Esophagus muscularis mucosa (tissue), 4 donors: ENCODE measurements at places on chromosomes 3 and 15.

- DNase-seq, result no peak
These were observed 72.1 kb downstream of the EPHA3 start for GRCh38 chr3:89179355-89180001.

GRCh38 chr15:78224023-78224411 is 10.3 kb downstream of the ACSBG1 start:
- no peak for DNase-seq

DNA sequence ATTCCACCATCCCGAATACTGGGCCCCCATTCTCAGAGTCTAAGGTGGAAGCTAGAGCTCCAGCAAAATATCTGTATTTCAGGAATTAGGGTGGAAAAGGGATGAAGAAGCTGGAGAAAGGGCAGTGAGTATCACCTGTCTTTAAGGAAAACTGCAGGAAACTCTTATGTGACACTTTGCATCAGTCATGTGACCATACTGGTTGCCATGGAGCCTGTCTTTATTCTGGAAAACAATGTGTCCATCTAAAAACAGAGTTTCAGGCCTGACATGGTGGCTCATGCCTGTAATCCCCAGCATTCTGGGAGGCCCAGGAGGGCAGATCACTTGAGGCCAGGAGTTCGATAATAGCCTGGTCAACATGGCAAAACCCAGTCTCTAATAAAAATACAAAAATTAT is 52.9 kb upstream of the FSIP1 start:
- peak; percentile 21 for DNase-seq

- no peak for DNase-seq
These were observed 6.4 kb downstream of the SIAH2 start for GRCh38 chr3:150756491-150757059.

DNA sequence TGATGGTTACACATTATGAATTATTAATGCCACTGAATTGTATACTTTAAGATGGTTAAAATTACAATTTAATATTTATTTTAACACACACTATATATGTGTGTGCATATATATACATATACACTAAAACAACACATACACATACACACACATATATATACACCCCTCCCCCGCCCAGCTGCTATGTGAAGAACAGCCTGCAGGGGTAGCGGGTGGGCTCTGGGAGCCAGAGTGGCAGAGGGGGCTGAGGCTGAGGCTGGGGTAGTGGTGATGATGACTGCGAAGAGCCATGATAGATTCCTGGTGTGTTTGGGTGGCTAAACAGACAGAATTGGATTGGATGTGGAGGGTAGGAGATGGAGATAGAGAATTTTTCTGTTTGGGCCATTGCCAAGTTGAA is 39.4 kb upstream of the APEH start:
- DNase-seq, result no peak

- DNase-seq, result no peak
These were observed 901 bp downstream of the ICE2 start for GRCh38 chr15:60477916-60478565.

DNA sequence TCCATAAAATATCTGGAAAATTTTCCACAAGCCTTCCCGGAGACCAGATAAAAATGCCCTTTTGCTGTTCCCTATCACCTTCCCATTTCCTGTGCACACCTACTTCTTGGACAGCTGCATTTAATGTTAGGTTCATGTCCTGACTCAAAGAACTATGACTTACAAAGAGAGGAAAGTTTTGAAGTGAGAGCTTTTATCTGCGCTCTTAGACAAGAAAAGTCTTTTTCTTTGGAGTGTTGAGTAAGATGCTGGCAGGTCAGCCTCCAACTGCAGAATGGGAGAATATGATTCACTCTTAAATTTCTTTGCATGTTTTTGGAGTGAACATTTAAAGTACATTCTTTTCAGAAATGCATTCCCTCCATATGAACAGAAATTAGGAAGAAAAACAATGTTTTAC is 147.3 kb upstream of the DPH6 start:
- no peak for DNase-seq

GRCh38 chr3:127787571-127788365 is 34.5 kb downstream of the MGLL start:
- DNase-seq, result no peak

GRCh38 chr3:192917028-192917403 is 640 bp downstream of the MB21D2 start:
- peak; percentile 92 for DNase-seq

- no peak for DNase-seq
These were observed 42.3 kb upstream of the LHFPL4 start for GRCh38 chr3:9595877-9596276.

GRCh38 chr15:96972201-96972600 is 641.7 kb downstream of the NR2F2 start:
- DNase-seq, result no peak

DNA sequence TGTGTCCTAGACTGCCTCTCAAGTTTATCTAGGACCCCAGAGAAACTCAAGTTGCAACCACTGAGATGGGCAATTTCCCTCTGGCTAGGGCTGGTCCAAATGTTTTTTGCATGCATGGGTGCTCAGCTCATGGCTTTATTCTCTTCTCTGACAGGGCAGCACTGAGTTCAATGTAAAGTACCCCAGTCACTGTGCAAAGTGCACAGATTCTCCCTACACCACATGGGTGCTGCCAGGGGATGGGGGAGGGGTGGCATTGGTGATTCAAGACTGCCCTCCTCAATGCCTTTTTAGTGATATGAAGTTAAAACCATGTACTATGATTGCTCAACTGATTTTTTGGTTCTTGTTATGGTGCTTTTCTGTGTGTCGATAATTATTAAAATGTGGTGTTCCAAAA is 14.8 kb upstream of the RAD51 start:
- DNase-seq, result no peak

- no peak for DNase-seq
These were observed 328.3 kb upstream of the CHRM5 start for GRCh38 chr15:33639978-33640377.

GRCh38 chr3:113152849-113153248 is 58.5 kb upstream of the BOC start:
- DNase-seq, result no peak

DNA sequence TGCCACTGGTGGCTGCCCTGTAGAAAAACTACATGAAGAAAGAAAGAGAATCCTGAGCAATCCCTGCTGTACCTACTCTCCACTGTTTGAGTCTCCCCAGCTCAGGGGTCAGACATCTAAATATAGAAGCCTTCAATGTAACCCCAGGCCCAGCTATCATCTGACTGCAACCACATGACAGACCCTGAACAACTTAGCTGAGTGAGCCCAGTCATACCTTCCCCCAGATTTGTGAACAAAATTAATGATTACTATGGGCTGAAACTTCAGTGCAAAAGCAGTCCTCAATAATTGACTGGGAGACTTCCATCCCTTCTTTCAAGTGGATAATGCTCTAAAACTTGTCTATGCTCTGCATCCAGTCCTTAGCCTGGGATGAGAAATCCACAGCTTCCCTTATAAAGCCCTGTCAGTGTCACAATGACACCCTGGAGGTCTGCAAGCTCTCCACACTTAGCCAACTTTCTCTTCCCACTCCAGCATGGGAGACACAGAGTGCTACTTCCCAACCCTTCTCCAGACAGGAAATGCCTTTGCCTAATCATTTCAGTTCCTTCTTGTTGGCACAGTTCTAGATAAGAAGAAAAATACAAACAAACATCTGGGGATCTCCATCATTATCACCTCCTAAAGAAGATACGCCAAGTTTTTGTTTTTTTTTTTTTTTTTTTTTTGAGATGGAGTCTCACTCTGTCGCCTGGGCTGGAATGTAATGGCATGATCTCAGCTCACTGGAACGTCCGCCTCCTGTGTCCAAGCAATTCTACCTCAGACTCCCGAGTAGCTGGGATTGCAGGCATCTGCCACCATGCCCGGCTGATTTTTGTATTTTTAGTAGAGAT is 198.5 kb upstream of the GADL1 start:
- DNase-seq, result peak; percentile 74

GRCh38 chr3:14730703-14731382 is 55.9 kb downstream of the C3orf20 start:
- DNase-seq, result no peak

DNA sequence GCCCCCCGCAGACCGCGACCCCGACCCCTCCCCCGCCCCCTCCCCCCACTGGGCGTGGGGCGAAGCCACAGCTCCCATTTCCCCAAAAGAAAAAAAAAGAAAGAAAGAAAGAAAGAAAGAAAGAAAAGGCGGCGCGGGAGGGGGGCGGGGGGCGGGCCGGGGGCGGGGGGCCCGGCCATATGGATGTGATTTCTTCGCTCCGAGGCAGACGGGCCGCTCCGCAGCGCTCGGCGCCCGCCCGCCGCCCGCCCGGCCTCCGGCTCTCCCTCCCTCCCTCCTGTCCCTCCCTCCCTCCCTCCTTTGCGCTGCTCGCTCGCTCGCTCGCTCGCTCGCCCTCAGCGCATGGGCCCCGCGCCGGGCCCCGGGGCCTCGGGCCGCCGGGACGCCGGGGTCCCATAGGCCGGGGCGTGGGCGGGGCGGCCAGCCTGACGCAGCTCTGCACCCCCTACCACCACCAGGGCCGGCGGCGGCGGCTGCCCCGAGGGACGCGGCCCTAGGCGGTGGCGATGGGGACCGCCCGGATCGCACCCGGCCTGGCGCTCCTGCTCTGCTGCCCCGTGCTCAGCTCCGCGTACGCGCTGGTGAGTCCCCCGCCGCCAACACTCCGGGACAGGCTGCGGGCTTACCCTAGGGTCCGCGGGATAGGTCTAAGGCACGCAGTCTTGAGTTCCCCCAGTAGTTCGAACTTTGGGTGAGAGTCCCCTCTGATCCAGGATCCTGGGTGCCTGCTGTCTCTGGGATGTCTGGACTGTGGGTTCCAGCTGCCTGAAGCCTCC is 5.7 kb downstream of the PTH1R start:
- DNase-seq, result no peak

DNA sequence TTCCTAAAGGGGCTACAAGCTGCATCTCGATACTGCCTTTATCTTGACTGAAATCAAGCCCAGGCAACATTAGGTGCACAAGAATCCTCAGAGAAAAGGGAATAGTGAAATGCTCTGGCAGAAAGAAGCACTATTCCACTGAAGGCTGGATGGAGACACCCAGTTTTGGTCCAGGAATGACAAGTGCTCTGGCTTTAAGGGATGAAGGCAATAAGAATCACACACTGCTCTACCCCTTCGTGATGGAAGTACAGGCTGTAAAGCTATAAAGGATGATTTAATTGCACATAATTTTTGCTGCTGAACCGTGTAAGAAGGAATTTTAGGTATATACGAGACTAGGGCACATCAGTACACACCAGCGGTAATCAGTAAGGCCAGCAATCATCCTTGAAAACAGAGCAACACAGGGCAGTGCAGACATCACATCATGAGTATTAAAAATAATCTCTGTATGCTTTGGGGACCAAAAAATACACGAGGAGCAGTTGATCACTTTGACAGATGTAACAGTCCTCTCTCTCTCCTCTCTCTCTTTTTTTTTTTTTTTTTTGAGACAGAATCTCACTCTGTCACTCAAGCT is 414.6 kb upstream of the TBL1XR1 start:
- DNase-seq, result no peak

DNA sequence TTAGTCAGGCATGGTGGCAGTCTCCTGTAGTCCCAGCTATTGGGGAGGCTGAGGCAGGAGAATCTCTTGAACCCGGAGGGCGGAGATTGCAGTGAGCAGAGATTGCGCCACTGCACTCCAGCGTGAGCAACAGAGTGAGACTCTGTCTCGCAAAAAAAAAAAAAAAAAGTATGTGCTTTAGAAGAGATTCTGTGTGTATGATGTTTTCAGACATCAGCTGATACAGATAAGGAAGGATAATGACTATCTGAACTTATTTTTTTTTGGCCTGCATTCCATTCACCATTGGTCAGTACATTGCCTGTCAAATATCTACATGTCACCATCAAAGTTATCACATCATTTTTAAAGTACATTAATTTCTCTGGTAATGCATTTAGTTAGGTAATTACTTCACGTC is 17.4 kb downstream of the C3orf38 start:
- DNase-seq, result no peak

DNA sequence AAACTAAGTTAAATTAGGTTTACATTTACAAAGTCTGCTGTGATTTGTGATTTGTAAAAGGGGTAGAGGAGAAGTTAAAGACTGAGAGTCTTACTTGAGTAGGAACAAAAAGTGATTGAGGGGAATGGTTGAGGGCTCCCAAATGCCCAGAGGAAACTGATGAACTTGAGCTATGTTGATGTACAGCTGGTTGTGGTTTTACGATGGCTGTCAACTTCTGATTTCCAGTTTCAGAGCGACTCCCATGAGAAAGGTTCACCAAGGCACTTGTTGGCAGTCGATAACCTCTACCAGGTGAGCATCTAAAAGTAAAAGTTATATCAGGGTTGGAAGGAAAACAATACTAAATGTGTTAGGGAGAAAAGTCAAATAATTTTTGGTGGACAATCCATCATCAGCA is 91.0 kb downstream of the XRN1 start:
- no peak for DNase-seq

DNA sequence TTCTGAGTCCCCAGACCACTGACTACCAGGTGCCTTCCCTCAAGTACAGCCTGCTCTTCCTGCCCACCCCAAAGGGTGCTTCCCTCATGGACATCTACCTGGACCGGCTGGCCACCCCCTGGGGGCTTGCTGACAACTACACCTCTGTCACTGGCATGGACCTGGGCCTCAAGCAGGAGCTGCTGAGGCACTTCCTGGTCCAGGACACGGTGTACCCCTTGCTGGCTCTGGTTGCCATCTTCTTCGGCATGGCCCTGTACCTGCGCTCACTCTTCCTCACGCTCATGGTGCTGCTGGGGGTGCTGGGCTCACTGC is 9.3 kb downstream of the DISP2 start:
- no peak for DNase-seq

GRCh38 chr3:111333642-111334041 is 208.4 kb upstream of the CD96 start:
- DNase-seq, result no peak

DNA sequence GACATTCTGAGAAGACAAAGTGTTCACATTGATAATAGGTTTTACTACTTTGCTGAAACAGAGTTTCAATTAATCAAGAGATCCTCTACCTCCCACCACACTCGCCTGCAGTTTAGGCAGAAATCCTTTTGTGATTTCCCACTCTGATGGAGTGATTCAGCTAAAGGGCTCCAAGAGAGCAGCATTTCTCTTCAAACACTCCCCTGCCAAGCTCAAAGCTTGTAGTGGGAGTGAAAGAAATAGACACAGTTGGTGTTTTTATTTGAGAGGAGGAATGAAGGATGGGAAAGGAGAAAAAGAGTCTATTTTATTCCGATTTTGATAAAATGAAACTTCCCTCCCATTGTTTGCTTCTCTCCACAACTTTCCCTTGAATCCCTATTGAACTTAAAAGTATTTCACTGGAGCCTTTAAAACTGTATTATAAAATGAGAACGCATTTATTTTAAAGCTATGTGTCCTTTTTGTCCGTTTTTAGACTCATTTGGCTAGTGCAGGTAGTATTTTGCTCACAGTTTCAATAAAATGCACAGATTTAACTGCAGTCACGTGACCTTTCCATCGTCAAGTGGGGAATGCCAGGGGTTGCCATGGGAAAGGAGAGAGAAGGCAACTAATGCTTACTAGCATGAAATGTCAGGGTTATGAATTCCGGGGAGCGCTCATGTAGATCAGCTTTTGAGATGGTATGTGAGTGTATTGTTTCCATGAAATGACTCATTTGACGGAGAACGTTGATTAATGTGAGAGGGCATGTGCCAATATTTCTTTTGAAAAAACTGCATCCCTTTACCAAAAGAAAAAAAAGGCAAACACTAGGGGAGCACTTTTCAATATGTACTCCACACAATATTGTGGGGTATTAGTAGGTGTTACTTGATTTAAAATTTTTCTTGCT is 7.7 kb upstream of the OSBPL11 start:
- no peak for DNase-seq

GRCh38 chr3:127264292-127264691 is 23.6 kb downstream of the PRR20G start:
- peak; percentile 89 for DNase-seq

GRCh38 chr15:29097168-29097567 is 172.5 kb downstream of the NSMCE3 start:
- no peak for DNase-seq
